Bronchial epithelial cell (primary cell): ENCODE measurements at places on chromosomes 5 and 9. TPM values are rescaled to one million over a fixed set of nuclear protein-coding genes. Genes with fewer than 3 reads are reported as not detected.

AKNA gene
- total RNA-seq: 2.6 and 3.7 TPM in 2 replicates

GNA14 gene
- total RNA-seq: not detected in 2 replicates

UBQLN1 gene
- 96.4 and 124 TPM in 2 replicates for total RNA-seq

ACOT12 gene
- total RNA-seq: not detected in 2 replicates

PTPDC1 gene
- total RNA-seq: 7.9 and 11.1 TPM in 2 replicates

LIX1 gene
- not detected in 2 replicates for total RNA-seq

C9orf152 gene
- total RNA-seq: under 0.01 TPM in 2 replicates

SPATA31C1 gene
- not detected in 2 replicates for total RNA-seq

PHYHD1 gene
- total RNA-seq: 1.1 and 3.8 TPM in 2 replicates

NR5A1 gene
- total RNA-seq: not detected in 2 replicates

DRD1 gene
- total RNA-seq: not detected in 2 replicates

PPIC gene
- total RNA-seq: 43.5 and 45.0 TPM in 2 replicates

TMEM252 gene
- not detected in 2 replicates for total RNA-seq

PKD2L2 gene
- total RNA-seq: not detected in 2 replicates

PCDHB8 gene
- under 0.01 TPM in 2 replicates for total RNA-seq

NEURL1B gene
- total RNA-seq: 4.7 and 6.4 TPM in 2 replicates

NR4A3 gene
- not detected in 2 replicates for total RNA-seq

FOXI1 gene
- not detected in 2 replicates for total RNA-seq

PCDHA11 gene
- total RNA-seq: 0.79 and 1.8 TPM in 2 replicates

PTPN3 gene
- 14.2 and 26.2 TPM in 2 replicates for total RNA-seq

C5orf52 gene
- not detected in 2 replicates for total RNA-seq

SLC24A2 gene
- not detected in 2 replicates for total RNA-seq

GLRA1 gene
- total RNA-seq: not detected in 2 replicates

LCN9 gene
- total RNA-seq: not detected in 2 replicates

NANS gene
- total RNA-seq: 98.8 and 118 TPM in 2 replicates

CA9 gene
- total RNA-seq: 3.2 and 28.5 TPM in 2 replicates

IFNB1 gene
- 0.26 TPM in 2 replicates for total RNA-seq

MLANA gene
- not detected in 2 replicates for total RNA-seq
